Dermis blood vessel endothelial cell (primary cell): ENCODE measurements at places on chromosomes 16 and 17. TPM values are rescaled to one million over a fixed set of nuclear protein-coding genes. Genes with fewer than 3 reads are reported as not detected.
A peak's percentile ranks its signal among the peaks of the same experiment; 100 is the strongest.

Gene TM4SF5
- total RNA-seq: not detected in 2 replicates

Gene CD300LB
- total RNA-seq: not detected in 2 replicates

Gene CACNG1
- total RNA-seq: not detected in 2 replicates

Gene NOL11
- 32.3 and 45.8 TPM in 2 replicates for total RNA-seq

Gene MILR1
- 2.7 and 3.2 TPM in 2 replicates for total RNA-seq

DNA sequence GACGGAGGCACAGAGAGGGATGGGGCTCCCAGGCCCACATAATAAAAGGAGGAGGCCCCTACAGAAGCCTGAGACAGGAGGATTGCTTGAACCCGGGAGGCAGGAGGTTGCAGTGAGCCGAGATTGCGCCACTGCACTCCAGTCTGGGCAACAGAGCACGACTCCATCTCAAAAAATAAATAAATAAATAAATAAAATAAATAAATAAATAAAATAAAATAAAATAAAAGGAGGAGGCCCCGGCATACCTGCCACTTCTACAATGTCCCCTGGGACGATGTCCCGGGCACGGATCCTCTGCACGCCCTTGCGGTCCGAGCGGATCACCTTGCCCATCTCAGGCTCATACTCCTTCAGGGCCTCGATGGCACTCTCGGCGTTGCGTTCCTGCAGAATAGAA lies 13.2 kb downstream of the ATP2A3 start:
- no peak for DNase-seq

DNA sequence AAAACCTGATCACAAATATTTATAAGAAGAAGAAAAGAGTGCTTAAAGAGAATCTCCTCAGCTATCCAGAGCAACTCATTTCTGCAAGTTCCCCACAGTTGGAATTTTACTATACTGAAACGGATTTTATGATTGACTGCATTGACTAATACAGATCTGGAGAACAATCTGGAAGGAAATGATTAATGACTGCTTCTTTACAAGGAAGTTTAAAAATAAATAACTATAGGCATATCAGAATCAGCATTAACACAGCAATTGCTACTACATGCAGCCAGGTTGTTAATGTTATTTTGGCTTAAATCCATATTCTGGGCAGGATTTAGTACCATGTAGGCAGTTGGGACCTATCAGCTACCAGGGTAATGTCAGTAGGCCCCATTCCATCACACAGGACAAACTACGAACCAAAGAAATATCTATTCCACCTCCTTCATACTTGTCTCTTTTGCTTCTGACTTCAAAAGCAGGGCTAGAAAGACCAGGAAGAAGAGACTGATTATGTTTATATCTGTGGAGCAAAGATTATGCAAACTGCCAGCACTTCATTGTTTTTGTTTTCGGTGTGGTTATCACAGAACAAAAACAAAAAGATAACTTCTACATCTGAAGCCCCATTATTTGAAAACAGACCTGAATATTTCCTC lies 3.9 kb downstream of the SKAP1 start:
- peak; percentile 54 for DNase-seq

DNA sequence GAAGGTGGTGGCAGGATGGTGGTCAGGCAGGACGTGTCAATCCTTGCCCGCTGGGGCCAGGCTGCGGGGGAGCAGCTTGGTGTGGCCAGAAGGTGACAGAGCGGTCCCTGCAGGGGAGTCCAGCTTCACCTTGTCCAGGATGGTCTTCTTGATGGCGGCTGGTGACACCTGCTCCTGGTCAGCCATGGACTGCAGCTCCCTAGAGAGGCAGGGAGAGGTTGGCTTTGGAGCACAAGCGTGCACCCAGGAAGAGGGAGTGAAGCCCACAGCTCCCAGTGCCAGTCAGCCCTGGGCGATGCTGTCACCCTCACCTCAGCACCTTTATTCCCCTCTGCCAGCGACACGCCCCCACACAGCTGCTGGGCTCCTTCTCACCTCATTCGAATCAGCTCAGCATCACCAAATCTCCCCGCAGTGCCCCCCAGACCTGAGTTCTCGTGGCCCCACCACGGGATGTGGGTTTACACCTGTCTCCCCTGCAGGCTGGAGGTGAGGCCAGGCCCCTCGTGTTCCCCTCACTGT lies 3.9 kb downstream of the PYCR1 start:
- DNase-seq: no peak

GRCh38 chr17:77709594-77709993 lies 248.9 kb upstream of the TNRC6C start:
- no peak for DNase-seq

- no peak for DNase-seq
These were observed 1.5 kb downstream of the TGFB1I1 start for GRCh38 chr16:31473264-31473984.

DNA sequence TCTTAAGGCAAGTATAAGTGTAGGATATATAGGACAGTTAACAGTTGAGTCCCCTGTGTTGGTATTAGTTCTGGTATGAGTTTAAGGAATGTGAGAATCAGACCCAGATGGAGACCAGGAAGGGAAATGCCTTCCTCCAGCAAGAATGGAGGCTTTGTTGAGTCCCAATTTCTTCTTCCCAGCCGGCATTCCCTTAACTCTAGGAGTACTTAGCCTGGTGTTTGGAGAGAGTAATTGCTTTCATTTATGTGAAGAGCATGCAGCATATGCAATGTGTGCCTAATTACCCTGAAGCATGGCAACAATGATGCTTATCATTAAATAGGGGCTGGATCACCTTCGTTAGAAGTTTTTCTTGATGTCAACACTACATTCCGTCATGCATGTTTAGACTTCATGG lies 225.9 kb upstream of the XYLT1 start:
- DNase-seq: no peak

DNA sequence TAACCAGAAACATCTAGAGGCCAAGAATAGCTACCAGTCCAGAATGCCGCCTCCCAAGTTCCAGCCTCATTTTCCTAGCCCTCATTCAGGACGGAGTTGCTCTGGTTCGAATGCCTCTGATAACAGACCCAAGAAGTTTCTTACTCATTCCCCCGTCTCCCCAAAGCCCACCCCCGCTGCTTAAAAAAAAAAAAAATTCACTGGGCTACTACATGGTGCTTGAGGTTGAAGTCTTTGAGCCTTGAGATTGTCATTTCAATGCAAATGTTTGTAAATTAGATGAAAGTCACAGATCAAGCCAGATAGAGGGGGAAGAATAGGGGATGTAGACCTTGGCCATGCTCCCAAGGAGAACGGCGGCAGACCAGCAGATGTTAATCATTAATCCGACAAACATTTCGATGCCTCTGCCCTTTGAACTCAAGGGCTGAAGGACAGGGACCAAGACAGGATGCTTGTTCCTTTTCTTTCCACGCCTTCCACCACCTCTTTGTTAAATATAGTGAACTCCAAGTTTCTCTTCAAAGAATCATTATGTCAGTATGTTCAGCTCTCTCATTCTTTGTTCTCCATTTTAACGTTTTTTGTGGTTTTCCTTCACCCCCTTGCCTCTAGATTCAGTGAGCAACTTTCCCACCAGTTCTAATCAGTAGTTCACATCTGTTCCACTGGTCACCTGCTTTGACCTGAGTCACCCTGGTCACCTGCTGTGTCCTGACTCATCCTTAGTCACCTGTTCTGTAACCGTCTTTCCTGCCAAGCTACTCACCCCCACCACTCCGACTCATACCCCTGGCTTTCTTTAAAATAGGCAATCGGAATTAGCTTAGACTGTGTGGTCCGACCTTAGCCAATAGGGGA lies 190.3 kb downstream of the CPPED1 start:
- peak; percentile 34 for DNase-seq

DNA sequence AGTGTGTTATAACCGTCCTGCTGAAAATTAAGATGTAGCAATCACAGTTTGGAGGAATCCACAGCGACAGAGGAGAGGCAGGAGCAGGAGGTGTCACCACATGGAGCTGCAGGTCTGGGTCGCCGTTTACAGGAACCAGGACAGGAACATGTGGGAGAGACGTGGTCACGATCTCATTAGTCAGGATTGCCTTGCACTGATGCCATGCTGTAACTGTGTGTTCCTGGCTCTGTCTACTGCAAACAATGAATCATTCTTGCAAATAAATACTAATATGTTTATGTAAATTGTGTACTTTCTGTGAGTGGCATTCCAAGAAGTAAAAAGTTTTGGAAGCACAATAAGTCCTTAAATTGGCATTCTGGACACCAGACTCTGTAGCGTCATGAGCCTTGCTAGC lies 271.8 kb downstream of the CPPED1 start:
- DNase-seq: no peak

GRCh38 chr17:68318103-68318991 lies 27.1 kb downstream of the ARSG start:
- DNase-seq: peak; percentile 84

DNA sequence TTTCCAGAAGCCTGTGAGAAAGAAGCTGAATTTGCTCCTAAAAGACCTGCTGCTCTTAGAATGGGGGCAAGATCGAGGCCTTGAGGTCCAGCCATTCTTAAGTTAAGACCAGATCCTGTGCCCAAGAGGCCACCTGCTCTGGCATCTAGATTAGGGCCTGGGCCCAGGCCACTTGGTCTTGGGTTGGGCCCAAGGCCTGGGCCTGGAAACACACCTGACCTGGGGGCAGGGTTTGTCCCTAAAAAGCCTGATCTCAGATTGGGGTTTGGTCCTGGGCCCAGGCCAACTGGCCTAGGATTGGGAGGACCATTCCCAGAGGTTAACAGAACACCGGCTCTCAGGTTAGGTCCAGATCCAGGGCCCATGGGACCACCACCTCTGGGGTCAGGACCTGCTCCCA lies 12.9 kb downstream of the CHTF8 start:
- no peak for DNase-seq

DNA sequence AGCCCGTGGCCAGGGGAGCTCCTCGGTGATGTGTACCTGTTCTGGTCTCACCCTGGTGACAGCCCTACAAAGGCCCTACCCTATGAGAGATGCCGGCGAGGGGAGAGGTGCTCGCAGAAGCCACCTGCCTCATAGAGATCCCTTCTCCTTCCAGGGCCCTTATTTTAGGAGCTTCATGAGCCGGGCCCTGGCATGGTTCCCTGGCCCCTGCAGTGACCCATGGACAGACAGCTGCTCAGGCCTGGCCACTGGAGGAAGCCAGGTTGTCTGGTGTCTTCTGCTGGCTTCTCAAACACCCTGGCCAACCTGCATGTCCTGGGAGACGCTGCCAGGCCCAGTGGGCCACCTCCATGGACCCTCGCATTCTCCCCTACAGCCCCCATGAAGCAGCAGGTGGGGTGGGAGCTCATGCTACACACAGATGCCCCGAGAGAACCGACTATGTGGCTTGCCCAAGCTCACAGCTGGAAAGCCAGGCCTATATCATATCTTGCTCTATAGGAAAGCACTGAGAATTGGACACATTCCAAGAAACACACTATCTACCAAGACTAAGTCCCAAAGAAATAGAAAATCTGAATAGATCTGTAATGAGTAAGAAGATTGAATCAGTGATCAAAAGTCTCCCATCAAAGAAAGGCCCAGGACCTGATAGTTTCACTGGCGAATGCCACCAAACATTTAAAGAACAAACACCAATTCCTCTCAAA lies 7.2 kb upstream of the AATK start:
- no peak for DNase-seq

DNA sequence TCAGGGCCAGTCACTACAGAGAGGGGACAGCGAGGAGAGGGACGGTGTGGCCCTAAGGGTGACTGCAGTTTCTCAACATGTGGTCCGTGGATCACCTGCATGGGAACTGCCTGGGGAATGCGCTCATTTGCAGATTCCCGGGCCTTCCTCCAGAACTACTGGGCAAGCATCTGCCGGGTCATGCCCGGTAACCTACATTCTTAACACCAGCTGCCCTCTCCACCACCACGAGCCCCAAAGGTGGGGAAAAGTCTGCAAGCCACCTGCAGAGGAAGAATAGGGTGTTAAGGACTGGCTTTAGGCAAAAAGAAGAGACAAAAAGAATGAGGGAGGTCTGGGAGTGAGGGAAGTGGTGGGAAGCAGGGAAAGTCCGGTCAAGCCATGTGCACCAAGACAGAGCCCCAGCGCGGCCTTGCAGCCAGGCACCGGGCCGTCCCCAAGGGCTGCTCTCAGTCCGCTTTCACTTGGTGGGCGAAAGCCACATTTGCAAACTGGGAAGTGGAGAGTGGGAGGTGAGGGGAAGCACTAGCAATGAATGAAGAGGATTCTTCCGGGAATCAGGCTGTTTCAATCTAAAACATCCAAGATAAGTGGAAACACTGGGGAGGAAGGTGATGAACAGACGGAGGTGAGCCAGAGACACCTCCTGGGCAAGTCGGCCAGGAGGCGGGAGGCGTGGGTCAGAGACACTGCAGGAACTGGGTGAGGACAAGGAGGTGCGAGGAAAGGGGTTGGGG lies 70.3 kb downstream of the N4BP1 start:
- no peak for DNase-seq

GRCh38 chr17:51850201-51850600 lies 308.3 kb downstream of the CA10 start:
- no peak for DNase-seq

- DNase-seq: peak; percentile 39
These were observed 294.5 kb downstream of the SNX29 start for GRCh38 chr16:12271006-12271405.

DNA sequence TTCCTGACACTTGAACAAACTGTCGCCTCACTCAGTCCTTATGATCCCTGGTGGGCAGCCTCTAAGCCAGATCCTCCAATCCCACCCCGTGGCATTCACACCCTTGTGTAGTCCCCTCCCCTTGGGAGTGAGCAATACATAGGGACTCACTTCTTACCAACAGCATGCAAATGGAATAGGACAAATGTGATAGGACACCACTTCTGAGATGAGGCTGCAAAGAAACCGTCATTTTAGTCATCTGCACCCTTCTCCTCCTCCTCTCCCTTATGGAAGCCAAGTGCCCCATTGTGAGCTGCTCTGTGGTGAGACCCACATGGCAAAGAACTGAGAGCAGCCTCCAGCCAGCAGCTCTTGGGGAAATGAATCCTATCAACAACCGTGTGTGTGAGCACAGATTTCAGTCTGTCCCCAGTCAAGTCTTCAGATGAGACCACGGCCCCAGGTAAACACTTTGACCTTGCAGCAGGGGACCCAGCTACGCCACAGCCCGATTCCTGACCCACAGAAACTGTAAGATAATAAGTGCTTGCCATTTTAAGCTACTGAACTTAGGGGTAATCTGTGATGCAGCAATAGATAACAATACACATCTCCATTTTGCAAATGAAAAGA lies 46.9 kb downstream of the ZFHX3 start:
- DNase-seq: no peak

GRCh38 chr17:54282886-54283285 lies 460.2 kb downstream of the KIF2B start:
- DNase-seq: no peak
